Iris pigment epithelial cell (primary cell): ENCODE measurements at places on chromosomes 6 and 20.
A peak's percentile ranks its signal among the peaks of the same experiment; 100 is the strongest.

- no peak for DNase-seq
Observed at GRCh38 chr6:41545247-41545702, 906 bp upstream of the FOXP4 start.

GRCh38 chr6:157642736-157643135 lies 180.3 kb upstream of the SNX9 start:
- DNase-seq, result no peak

GRCh38 chr6:155171747-155172449 lies 91.9 kb upstream of the CLDN20 start:
- DNase-seq, result peak; percentile 57

DNA sequence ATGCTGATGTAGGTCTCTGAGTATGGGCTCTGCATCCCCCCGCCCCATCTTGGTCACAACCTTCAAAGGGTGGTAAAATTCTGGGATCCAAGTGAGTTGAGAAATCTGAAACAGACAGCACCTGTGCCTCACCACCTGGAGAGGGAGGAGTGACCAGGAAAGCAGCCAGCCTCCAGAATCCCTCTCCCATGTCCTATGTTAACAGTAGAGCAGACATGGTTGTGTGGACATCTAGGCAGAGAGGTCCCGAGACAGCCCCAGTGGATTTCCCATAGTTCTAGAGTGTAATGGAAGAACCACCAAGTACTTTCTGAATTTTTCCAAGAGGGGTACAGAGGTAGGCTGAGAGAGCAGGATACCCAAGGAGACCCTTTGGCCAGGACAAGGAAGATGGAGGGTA lies 103.7 kb upstream of the ENPP5 start:
- DNase-seq, result no peak

DNA sequence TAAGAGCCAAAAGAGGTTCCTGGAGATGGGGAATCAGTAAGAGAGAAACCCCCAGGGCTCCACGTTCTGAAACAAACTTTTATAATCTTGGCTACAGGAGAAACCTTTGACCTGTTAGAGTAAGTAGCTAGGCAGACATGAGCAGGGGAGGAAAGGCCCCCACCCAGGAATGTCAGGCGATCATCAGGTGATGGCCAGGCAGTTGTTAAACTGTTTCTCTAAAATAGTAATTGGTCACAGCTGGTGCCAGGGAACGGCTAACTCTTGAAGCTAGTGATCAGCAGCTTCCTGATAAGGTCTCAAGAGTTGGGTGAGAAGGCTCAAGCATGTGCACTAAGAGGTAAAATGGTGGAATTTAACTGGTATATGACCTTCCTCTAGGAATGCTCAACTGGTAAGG lies 263.8 kb downstream of the HDGFL1 start:
- DNase-seq, result no peak

GRCh38 chr6:14622085-14622484 lies 504.5 kb downstream of the CD83 start:
- peak; percentile 2 for DNase-seq

- no peak for DNase-seq
Observed at GRCh38 chr6:55198715-55199114, 24.4 kb downstream of the HCRTR2 start.

DNA sequence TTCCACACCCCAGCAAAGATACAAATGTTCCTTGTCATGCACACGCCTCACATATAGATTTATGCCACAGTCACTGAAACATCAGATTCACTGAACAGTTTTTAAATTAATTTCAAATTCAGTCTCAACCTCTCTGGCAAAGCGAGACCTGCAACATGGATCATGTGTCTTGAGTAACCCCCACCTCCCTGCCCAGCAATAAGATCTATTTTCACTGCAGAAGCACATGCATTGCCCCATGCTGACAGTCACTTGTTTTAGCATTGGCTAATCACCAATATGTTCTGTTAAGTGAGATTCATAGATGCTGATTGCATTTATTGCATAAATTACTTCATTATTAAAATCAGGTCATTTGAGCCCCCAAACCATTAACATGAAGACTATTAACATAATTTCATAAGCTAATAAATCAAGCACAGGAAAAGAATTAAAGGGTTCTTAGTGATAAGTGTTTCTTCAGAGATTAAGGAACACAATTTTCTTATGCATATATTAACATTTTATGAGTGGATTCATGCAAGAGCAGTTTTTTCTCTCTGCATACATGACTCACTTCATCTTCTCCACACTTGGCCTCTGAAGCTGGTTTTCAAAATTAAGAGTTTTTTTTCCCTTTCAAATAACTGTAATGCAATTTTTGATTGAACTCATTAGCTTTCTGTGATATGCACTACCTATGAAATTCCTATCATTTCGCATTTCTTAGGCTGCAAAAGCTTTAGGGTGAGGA lies 173.2 kb upstream of the SOX4 start:
- no peak for DNase-seq

DNA sequence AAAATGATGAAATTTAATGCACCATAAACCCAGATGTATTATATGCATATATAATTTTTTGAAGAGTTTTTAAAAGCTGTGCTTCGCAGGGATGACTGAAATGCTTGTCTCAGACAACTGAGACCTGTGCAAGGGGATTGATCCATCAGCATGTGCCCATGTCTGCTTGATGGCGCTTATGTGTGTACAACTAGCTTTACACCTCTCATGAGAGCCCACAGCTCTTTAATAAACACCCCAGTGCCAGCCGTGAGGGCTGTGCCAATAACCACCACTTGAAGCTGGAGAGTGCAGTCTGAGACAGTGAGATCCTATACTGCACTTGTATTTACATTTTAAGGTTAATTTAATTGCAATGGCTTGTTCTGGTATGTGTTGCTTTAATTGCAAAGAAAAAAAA lies 225.5 kb downstream of the BCKDHB start:
- no peak for DNase-seq

- DNase-seq, result no peak
Observed at GRCh38 chr20:52787216-52787615, 184.9 kb upstream of the TSHZ2 start.

DNA sequence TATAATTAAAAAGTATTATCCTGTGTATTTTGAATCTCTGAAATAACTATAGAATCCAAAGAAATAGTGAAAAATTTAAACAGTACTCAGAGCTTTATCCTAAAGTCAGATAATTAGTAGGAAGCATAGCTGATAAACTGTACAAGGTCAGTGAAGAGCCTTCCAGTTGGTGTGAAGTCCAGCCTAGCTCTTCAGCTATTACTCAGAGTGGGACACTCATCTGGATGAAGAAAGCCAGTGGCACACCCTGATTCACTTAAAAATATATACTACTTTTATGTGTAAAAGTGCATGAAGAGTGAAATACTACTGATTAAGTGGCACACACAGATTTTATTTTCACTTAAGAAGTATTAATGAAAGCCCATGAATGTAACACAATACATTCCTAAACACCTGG lies 3.1 kb downstream of the IFNGR1 start:
- peak; percentile 45 for DNase-seq

GRCh38 chr20:45049904-45050471 lies 50.9 kb downstream of the KCNS1 start:
- DNase-seq, result no peak

GRCh38 chr20:46997187-46997586 lies 102.5 kb downstream of the EYA2 start:
- peak; percentile 8 for DNase-seq

DNA sequence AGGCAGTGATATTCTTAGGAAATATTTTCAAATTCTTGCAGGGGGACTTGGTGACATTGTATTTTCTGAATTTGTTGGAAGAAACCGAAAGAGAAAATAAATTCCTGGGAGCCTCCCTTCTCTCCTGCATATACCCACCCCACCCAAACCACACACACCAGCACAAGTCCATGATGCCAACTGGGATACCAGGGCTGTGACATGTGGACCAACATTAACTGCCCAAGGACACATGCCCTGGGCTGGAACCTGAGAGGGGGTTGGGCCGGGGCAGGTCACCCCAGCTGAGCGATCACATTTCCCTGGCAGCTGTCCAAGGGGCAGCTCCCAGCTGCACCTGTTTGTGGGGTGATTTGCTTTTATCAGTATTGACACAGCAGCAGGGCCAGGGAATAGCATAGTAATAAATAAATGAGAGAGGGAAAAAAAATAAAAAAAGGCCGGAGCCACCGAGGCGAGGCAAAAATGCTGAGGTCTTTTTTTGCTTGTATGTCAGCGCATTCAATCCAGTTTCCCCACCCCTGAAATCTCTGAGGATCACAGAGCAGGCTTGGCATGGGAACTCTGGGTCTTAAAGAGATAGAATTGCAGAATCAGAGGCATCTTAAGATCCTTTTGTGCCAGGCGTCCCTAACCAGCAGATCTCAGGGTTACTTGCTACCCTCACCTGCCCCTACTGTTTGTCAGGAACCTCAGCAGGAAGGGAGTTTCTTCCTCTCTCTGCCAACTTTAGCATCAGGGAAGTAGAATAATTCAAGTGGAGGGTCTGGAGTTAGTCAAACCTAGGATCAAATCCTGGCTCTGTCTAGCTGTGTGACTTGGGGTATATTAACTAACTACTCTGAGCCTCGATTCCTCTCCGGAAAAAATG lies 66.5 kb upstream of the PIM1 start:
- DNase-seq, result peak; percentile 3

DNA sequence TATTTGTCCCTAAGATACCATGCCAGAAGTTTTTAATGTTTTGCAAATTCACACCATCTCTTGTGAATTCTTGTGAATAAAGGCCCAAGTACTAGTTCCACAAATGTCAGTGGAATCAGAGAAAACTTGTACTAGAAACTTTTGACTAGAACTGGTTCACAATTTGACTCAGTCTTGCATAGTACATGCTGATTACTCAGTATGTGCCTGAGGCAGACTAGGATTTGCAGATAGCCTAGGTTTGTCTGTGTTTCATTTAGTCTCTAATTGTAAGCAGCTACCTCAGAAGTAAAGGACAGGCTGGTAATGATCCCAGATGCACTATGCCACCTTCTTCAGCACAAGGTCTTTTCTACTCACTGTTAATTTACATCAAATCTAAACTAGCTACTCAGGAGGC lies 34.2 kb upstream of the GSTA4 start:
- DNase-seq, result no peak

GRCh38 chr6:20575704-20576451 lies 41.6 kb downstream of the CDKAL1 start:
- no peak for DNase-seq
